Suppressor macrophage (primary cell): ENCODE measurements at places on chromosomes 11 and 22.
A peak's percentile ranks its signal among the peaks of the same experiment; 100 is the strongest.

- peak; percentile 22 for DNase-seq
Observed at GRCh38 chr22:29623553-29624169, 20.2 kb downstream of the NF2 start.

DNA sequence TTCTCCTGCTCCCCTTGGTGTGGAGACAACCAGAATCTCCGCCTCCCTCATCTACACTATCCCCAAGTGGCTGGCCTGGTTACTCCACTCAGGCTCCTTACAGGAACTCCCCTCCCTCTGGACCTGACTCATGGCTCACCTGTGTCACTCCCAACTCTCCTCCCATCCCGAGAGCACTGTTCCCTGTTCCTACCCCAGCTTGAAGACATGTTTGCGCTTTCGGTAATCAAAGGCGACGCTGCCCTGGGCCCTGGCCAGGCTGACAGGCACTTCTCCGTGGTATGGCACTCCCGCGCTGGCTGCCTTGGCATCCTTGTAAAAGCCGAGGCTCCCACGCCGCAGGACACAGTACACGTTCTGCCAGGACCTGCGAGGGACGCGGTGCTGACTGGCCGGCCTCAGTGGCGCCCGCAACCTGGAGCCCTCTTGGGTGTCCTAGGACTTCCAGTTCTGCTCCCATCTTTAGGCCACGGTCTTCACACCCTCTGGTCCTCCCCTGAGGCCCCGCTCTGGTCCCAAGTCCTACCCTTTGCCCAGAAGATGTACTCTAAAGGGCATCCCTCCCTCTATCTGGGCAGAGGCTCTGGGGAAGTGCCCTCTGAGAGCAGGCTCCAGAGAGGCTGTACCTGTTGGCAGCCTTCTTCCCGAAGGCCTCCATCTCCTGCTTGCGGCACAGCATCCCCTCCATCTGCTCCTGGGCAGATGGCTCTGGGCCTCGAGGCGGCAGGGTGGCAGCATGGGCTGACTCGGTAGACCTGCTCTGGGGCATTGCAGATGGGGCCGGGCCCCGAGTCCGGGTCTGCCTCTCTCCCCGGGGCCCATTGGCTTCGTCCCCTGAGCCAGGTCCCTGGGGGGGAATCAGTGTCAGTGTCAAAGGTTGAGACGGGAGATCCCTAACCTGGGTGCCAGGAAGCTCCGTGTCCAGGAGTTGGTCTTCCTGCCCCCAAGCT lies 9.4 kb upstream of the RBM4B start:
- DNase-seq = no peak

GRCh38 chr11:8484251-8484650 lies 109.8 kb downstream of the STK33 start:
- DNase-seq = no peak

DNA sequence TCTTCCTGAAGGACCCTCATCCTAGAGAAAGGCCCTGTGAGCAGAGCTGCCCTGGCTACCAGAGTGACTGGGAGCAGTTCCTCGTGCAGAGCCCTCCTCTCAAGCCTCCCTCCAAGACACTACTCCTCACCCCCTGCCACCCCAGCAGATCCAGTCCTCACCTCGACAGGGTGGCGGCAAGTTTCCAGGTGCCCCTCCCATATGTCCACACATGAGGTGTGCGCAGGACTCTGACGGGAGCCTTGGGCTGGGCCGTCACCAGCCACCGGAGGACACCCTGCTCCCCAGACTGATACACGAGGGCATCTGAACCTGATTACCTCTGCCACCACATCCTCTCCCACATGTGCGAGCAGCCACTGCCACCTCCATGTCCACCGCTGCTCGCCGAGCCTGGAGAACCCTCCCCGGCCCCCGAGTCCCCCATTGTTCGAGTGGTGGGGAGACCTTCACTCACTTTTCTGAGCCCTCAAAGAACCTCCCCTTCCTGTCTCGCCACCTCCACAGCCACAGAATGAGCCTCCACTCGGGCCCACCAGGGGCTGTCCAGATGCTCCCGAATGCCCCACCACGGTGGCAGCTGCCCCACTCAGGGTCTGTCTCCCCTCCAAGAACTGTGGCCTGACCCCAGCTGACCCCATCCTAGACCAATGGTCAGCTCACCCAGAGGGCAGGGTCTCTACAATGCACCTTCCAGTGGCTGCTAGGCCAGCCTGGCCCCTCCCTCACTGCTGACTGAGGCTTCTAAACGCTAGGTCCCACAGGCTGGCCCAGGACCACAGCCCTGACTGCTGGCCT lies 62.5 kb downstream of the DGCR2 start:
- DNase-seq = no peak

- DNase-seq = no peak
Observed at GRCh38 chr11:117045196-117045595, 53.0 kb downstream of the SIK3 start.

DNA sequence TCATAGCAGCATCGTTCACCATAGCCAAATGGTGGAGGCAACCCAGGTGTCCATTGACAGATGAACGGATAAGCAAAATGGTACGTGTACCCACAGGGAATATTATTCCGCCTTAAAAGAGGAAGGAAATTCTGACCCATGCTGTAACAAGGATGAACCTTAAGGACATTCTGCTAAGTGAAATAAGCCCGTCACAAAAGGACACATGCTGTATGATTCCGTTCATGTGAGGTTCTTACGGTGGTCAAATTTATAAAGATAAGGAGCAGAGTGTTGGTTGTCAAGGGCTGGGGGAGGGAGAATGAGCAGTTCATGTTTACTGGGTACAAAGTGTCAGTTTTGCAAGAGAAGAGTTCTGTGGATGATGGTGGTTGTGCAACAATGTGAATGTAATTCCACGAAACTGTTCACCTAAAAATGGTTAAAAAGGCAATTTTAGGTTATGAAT lies 26.3 kb downstream of the APOL1 start:
- DNase-seq = peak; percentile 46

GRCh38 chr11:2837096-2837601 lies 48.4 kb downstream of the CDKN1C start:
- DNase-seq = peak; percentile 45

GRCh38 chr11:105862736-105863367 lies 159.2 kb downstream of the MSANTD4 start:
- peak; percentile 66 for DNase-seq

- no peak for DNase-seq
Observed at GRCh38 chr11:65066315-65066714, 8.0 kb upstream of the NAALADL1 start.

DNA sequence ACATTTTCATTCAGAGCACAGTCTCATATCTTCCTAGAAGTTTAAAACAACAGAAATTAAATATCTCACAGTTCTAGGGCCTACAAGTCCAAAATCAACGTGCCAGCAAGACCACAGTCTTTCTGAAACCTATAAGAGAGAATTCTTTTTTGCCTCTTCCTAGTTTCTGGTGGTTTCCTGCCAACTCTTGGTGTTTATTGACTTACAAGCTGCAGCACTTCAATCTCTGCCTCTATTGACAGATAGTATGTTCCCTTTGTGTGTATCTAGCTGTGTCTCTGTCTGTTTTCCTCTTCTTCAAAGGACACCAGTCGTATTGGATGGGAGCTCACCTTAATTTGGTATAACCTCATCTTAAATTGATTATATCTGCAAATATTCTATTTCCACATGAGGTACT lies 347.5 kb downstream of the DCDC1 start:
- DNase-seq = no peak

DNA sequence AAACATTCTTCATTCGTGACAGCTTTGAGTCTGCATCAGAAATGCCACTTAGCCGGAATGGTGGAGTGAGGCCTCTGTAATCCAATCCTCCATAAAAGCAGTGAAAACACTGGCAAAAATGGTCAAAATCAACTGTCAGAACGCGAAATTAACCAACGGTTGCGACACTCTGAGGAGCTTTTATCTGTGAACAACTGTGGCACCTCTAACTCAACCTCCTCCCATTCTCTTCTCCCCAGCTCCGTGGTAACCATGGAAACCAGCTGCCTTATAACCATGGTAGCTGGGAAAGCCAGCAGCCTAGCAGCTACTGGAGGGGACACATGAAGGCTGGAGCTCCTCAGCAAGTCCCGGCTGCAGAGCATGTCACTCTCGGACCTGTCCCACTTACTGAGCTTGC lies 20.3 kb downstream of the AP2A2 start:
- no peak for DNase-seq

DNA sequence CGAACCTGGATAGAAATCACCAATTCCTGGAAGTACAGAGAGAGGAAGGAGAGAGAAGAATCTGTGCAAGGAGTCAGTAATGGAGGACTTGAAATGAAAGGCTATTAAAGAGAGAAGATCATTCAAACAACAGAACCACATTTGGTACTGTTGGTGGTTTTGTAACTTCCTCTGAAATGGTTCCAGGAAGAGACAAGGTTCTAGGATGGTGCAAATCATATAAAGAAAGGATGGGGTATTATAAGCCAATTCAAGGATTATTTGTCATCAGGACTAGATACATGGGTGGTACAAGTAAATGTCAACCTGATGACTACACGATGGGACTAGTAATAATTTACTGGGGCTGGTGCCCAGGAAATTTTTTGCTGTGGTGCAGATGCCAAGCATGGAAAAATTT lies 28.9 kb upstream of the TMA7B start:
- DNase-seq = no peak

GRCh38 chr11:21428796-21429195 lies 759.4 kb downstream of the NELL1 start:
- DNase-seq = no peak
